ENCODE measurements at places on chromosomes 3 and 15. TPM values are rescaled to one million over a fixed set of nuclear protein-coding genes. Genes with fewer than 3 reads are reported as not detected.

The CXCR6 gene
- total RNA-seq: 0.22 TPM

The STXBP5L gene
- not detected for total RNA-seq

The CELSR3 gene
- total RNA-seq: 0.16 TPM

The AADACL2 gene
- not detected for total RNA-seq

The TADA3 gene
- 47.7 TPM for total RNA-seq

The TNIK gene
- 22.5 TPM for total RNA-seq

The RHOV gene
- not detected for total RNA-seq

The CCNL1 gene
- total RNA-seq: 20.2 TPM

The FEZF2 gene
- total RNA-seq: not detected

The CPOX gene
- 11.5 TPM for total RNA-seq

The ROPN1 gene
- total RNA-seq: not detected

The CCDC80 gene
- 54.0 TPM for total RNA-seq

The ZMYND10 gene
- not detected for total RNA-seq

The TRPM1 gene
- total RNA-seq: not detected

The CFAP44 gene
- 3.2 TPM for total RNA-seq

The DNAJC19 gene
- total RNA-seq: 122 TPM

The WWTR1 gene
- total RNA-seq: 37.9 TPM

The COL8A1 gene
- 9.4 TPM for total RNA-seq

The RPS27L gene
- total RNA-seq: 179 TPM

The NPAP1 gene
- not detected for total RNA-seq

The SLC9C1 gene
- total RNA-seq: 1.7 TPM

The TGM4 gene
- total RNA-seq: not detected

The HTR3E gene
- not detected for total RNA-seq

The LRRIQ4 gene
- total RNA-seq: not detected

The TBL1XR1 gene
- total RNA-seq: 90.8 TPM

The C3orf70 gene
- total RNA-seq: 1.5 TPM

The AVEN gene
- 30.6 TPM for total RNA-seq

The CAPN3 gene
- 2.6 TPM for total RNA-seq

The GPR149 gene
- total RNA-seq: not detected

The MELTF gene
- 3.1 TPM for total RNA-seq

The P2RY14 gene
- 3.6 TPM for total RNA-seq

The SIN3A gene
- 25.4 TPM for total RNA-seq

The SEMA3B gene
- total RNA-seq: 19.9 TPM

The SNRK gene
- 18.7 TPM for total RNA-seq

The LRRC2 gene
- 122 TPM for total RNA-seq

The LAMB2 gene
- total RNA-seq: 568 TPM

The ZNF619 gene
- total RNA-seq: 3.9 TPM

The ATP13A5 gene
- not detected for total RNA-seq

The NISCH gene
- 46.0 TPM for total RNA-seq

The CACNA2D2 gene
- total RNA-seq: 1.6 TPM

The P2RY13 gene
- total RNA-seq: 1.0 TPM

The TTLL13 gene
- not detected for total RNA-seq

The STRA6 gene
- total RNA-seq: not detected

The ATP2B2 gene
- not detected for total RNA-seq

The KIF15 gene
- 0.73 TPM for total RNA-seq

The SLC2A2 gene
- total RNA-seq: not detected

The THOC7 gene
- total RNA-seq: 84.9 TPM

The LRTM1 gene
- total RNA-seq: not detected

The OXTR gene
- total RNA-seq: 0.54 TPM

The PAQR5 gene
- 0.73 TPM for total RNA-seq

The KLHL40 gene
- 0.11 TPM for total RNA-seq

The BCL2A1 gene
- total RNA-seq: 0.43 TPM

The GOLGA8S gene
- 0.16 TPM for total RNA-seq

The ST3GAL6 gene
- 34.1 TPM for total RNA-seq

The DZIP1L gene
- 4.1 TPM for total RNA-seq

The STAC gene
- total RNA-seq: 0.43 TPM

The GUCA1C gene
- total RNA-seq: 0.32 TPM

The ST8SIA2 gene
- 2.0 TPM for total RNA-seq

Data from Right ventricle myocardium superior (tissue), 1 donor.